ENCODE measurements at places on chromosomes 11 and 22. TPM values are rescaled to one million over a fixed set of nuclear protein-coding genes. Genes with fewer than 3 reads are reported as not detected.

DNA sequence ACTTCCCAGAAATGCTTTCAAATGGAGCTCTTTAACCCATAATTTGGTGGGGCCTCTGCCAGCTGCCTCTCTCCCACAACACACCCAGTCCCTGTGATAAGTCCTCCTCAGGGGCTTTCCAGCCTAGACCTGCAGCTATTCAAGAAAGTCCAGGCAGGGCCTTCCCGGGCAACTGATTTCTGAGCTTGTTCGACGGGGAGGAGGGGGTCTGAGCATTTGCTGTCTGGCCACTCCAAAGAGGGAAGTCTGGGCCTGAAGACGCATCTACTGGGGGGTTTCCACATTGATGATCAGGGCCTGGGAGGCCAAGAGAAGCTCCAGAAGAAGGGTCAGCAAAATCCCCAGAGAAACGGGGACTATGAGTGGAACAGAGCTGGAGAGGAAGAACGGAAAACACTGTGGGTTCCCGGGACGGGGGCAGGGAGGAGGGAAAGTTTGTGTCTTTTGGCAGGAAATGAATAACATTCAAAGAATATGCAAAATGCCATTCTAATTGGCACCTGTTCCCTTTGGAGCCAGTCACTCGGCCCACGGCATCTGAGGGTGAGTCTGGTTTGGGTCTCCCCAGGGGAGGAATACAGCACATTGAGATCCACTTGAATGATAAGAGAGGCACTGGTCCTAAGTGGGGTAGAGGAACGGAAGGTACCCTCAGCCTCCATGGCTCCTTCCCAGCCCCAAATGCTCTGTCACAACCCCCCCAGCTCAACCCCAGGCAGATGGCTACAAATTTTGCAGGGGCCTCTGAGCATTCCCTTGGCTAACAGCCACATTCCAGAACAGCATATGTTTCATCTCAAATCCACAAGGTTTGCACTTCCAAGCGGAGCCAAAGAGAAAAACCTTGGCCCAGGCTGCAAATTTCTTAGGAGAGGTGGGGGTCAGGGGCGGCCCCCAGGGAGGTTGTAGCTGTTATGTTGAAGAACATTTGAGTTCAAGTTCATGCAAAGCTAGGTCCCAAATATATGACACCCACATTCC, 72.0 kb downstream of the RPUSD4 start:
- DNase-seq: no peak

DNA sequence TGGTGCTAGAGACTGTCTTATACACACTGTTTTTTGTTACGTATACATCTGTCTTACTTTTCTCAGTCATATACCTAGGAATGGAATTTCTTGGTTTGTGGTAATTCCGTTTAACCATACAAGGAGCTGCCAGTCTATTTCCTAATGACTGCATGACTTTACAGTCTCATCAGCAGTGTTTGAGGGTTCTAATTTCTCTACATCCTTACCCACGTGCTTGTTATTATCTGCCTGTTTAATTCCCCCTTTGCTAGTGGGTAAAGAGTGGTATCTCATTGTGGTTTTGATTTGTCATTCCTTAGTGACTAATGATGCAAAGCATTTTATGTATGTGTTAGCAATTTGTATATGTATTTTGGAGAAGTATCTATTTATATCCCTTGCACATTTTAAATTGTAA, 1008.0 kb downstream of the FAM181B start:
- no peak for DNase-seq

GRCh38 chr11:69867076-69868005, 48.1 kb upstream of the FGF3 start:
- peak; percentile 39 for DNase-seq

GRCh38 chr11:114197799-114198500, 98.2 kb upstream of the NNMT start:
- DNase-seq: no peak

GRCh38 chr11:9711454-9712307, 47.8 kb downstream of the SWAP70 start:
- no peak for DNase-seq

DNA sequence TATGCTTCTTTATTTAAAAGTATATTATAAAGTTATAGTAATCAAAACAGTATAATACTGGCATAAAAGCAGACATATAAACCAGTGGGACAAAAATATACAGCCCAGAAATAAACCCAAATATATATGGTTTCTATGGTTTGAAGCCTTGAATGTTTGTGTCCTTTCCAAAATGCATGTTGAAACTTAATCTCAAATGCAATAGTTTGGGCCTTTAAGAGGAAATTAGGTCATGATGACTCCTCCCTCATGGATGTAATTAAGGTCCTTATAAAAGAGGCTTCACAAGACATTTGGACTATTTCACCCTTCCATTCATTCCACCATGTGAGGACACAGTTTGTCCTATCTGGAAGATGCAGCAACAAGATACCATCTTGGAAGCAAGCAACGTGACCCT, at the start of gene MS4A6E:
TSS of gene MS4A6E (plus strand) at position 301 of the 400 bp plus-strand sequence. CDS start 7,641 bp downstream, outside the sequence.
- DNase-seq: no peak

DNA sequence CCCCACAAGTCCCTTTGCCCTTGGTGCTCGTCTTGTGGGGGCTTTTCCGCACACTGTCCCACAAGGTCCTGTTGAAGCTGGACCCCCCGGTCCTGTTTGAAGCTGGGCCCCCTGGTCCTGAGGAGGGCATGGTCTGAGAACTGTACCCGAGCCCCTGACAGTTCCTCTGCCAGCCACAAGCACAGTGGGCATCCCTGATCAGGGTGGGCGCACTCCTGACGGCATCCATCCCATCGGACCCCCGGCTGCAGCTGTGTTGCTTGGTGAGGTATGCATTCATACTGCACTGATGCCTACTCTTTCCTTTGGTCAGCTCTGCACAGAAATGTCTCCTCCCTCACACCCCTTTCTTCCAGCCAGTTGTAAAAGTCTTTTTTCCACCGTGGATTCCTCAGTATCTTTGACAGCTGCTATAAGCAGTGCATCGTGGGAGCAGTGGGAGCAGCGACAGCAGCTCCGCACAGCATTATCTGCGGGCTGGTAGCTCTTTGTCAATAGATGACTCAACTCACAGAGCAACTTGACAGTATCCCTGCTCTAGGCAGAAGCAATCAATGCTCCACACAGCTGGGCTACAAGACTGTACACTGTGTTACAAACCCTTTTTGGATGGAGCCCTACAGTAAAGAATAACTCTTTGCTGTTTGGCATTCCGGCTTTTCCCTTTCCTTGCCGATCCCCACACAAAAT, 1030.8 kb upstream of the CCDC90B start:
- DNase-seq: no peak

GRCh38 chr11:45713573-45713972, 48.2 kb upstream of the CHST1 start:
- DNase-seq: no peak

DNA sequence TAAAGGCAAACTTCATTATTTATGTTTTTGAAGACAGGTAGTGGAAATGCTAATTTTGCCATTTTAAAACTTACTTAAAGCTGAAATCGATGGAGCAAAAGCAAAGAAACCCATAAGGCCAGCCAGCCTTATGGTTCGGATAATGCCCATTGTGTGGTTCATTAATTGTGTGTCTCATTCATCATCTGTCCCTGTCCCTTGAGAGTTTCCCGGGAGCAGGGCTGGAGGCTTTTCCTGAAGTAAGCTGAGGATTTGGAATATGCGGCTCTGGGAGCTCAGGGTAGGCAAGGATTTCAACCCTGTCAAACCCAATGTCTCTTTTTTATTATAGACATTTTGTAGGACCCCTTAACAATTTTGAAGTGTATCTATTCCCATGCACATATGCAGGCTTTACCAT, 790.0 kb upstream of the KIRREL3 start:
- no peak for DNase-seq

GRCh38 chr11:125164422-125165110, at the start of gene PKNOX2:
Gene PKNOX2 (plus strand): TSS chr11:125164751. CDS start chr11:125351306, 186,555 bp downstream.
- DNase-seq: peak; percentile 96

GRCh38 chr22:48882636-48883200, 945.0 kb downstream of the BRD1 start:
- no peak for DNase-seq

DNA sequence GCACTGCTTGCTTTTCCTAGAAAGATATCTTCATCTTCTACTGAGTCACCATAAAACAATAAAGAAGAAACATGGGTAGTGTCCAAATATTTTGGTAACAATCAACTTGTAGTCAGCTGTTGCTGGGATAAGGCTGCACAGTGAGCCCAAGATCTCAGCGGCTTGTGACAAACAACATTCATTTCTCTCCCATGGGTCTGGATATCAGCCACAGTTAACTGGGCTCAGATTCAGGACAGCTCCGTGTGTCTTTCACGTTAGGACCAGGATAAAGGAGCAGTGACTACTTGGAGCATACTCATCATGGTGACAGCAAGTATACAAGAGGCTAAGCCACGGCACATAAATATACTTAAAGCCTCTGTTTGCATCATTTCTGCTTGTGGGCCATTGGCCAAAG, 27.9 kb upstream of the GRK3 start:
- no peak for DNase-seq

GRCh38 chr11:31711137-31711536, 100.0 kb downstream of the PAX6 start:
- no peak for DNase-seq

- peak; percentile 27 for DNase-seq
Observed at GRCh38 chr11:83070044-83070701, 1.5 kb downstream of the RAB30 start.

DNA sequence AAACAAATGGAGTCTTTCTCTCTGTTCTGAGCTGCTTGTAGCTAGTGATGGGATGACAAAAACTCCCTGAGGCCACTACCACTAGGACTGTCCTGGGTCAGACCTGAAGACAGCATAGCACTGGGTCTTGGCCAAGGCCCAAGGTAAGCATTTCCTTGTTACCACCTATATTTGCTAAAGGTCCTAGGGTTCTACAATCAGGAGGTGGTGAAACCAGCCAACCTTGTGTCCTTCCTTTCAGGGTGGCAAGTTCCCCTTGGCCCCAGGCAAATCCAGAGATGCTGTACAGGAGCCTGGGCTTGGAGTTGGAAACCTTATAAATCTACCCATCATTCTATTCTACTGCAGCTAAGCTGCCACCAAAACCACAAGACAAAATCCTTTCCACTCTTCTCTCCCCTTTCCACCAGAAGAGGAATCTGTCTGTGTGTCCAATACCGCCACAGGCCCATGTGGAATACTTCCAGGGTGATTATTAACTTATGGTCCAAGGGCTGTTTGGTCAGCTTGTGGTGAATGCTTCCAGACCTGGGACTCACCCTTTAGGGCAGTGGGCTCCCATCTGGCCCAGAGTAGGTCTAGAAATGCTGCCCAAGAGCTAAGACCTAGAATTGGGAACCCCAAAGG, 16.8 kb downstream of the SLC22A25 start:
- no peak for DNase-seq

DNA sequence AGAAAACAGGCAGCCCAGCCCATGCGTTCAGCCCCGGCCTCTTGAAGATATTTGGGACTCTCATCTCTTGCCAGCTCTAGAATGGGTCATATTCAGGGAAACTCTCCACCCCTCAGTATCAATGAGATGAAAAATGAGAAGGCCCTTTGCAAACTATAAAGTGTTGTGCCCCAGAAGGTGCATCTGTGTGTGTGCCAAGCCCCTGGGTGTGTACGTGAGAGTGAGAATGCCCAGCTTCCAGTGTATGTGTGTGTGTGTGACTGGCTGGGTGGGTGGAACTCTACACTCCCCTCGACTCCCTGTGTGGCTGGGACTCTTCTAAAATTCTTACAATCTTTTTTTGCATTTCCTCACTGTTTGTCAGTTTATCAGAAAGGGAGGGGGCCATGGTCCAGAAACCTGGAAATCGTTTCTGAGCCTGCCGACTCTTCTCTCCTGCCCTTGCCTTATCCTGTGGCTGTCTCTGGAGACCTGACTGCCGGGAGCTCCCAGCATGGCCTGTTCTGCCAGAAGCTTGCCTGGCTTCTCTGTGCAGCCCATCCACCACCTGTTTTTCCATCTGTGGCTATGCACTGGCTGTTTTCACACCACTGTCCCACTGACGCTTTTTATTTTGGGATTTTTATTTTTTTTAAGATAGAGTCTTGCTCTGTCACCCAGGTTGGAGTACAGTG, 1.2 kb downstream of the P2RY6 start:
- DNase-seq: no peak

DNA sequence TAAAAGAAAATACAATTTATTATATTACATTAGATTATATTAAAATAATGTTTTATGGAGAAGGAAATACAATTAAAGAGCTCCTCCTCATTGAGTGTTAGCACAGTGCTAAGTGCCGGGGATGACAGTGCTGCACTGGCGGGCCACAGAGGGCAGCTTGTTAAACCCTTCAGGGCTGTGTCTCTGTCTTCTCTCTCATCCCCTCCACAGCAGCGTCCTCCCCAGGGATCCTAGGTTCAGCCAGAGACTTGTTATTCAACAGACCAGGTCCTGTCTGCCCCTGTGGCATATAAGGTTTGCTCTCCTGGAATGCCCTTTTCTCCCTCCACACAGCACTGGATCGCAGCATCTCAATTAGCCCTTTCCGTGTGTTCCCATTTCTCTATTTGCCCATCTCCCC, 14.2 kb downstream of the THYN1 start:
- DNase-seq: no peak

DNA sequence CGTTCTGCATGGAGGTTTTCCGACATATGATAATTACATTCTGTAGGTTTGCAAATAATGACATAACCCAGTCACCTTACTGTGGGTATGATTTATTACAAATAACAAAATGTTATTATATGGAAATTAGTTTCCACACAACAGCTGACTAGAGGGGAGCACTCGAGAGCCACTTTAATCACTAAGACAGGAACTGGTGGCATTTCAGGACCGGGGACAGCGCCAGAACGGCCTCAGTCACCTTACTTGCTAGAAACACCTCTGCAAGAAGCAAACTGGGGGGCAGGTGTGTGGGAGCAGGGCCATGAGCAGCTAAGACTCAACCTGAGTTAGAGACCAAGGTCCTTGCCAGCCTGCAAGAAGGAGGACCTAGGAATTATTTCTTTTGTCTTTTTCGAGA, 199.9 kb downstream of the DSCAML1 start:
- peak; percentile 80 for DNase-seq

DNA sequence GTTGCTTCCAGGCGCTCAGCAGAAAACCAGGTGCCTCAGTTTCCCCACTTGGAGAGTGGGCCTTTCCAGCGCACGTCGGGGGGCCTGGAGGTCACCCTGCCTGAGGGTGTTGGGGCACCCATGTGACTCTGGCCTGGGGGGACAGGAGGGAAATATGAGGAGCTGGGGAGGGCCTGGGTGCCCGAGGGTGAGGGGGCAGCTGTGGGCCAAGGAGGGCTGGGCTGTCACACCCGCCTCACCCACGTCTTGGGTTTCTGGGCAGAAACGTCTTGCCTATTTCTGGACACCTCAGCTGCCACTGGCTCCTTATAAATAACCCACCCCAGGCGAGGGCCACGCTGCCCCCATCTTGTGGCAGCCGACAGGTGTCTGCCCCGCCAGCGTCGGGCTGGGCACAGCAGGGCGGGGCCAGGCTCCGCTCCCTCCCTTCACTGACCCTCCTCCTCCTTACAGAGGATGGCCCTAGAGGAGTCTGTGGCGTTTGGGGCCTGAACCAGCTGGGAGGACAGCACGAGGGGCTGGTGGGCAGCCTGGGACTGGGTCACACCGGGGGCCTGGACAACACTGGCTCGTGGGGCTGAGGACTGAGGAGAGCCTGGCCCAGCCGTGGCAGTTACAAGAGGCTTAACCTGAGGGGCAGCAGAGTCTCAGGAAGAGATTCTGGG, 1.5 kb downstream of the TNNT3 start:
- peak; percentile 75 for DNase-seq

TMEM191C gene
- total RNA-seq: 0.42 TPM

MPPED2 gene
- 0.89 TPM for total RNA-seq

FJX1 gene
- 20.6 TPM for total RNA-seq

C22orf31 gene
- not detected for total RNA-seq

SPDYC gene
- 2.0 TPM for total RNA-seq

LRP4 gene
- total RNA-seq: 25.0 TPM

SLC22A9 gene
- total RNA-seq: not detected

ELF5 gene
- not detected for total RNA-seq

FAT3 gene
- 10.7 TPM for total RNA-seq

PGA5 gene
- total RNA-seq: 1.5 TPM

IL18 gene
- total RNA-seq: not detected

OSM gene
- total RNA-seq: not detected

All from H7 (cell line).